Lower lobe of right lung (tissue), 2 donors: ENCODE measurements at places on chromosomes 1 and 21. TPM values are rescaled to one million over a fixed set of nuclear protein-coding genes. Genes with fewer than 3 reads are reported as not detected.

NFASC gene
- total RNA-seq = 12.2 TPM

TMCC2 gene
- total RNA-seq = 3.0 TPM

CLCA1 gene
- not detected for total RNA-seq

SPRR2G gene
- total RNA-seq = not detected

TMEM35B gene
- total RNA-seq = 47.8 TPM

RAP1GAP gene
- total RNA-seq = 33.7 TPM

TRNAU1AP gene
- 26.3 TPM for total RNA-seq

CDK18 gene
- 36.6 TPM for total RNA-seq

CELA2A gene
- total RNA-seq = not detected

PLEKHN1 gene
- total RNA-seq = 1.2 TPM

DNA sequence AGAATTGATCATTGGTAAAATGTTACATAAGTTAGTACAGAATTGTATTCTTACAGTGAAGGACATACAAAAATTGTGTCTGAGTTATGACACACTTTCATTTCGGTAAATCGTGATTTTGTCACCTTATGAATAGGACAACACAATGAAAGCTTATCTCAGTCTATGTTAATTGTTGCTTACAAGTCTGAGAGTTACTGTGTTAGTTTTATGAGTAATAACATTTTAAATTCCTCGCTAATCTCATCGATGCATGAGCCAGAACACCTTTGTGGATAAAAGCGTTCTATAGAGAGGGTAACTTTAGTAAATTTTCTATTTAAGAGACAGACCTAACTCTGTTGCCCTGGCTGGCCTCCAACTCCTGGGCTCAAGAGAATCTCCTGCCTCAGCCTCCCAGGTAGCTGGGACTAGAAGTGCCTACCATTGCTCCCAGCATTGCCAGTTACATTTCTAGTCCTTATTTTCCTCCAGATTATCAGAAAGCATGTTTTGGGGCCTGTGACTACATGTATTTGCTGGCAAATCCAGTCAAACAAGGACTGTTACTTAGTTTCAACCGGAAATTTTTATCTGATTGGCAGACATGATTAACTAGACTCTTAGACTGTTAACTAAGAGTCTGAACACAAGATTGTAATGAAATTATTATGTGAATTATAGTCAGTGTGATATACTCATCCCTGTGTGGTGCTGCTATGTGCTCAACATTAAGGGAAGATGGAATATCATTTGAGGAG, 3.0 kb downstream of the PRRC2C start:
- H3K4me1 ChIP-seq = peaks cover 45% of the 10 kb centered on the region
- H3K27me3 ChIP-seq = no peaks in the 10 kb centered on the region
- no peak overlapping the region for H3K4me3 ChIP-seq
- no peak for DNase-seq
- H3K27ac ChIP-seq = no peak overlapping the region
- peaks cover 4% of the 10 kb centered on the region for H3K36me3 ChIP-seq

DNA sequence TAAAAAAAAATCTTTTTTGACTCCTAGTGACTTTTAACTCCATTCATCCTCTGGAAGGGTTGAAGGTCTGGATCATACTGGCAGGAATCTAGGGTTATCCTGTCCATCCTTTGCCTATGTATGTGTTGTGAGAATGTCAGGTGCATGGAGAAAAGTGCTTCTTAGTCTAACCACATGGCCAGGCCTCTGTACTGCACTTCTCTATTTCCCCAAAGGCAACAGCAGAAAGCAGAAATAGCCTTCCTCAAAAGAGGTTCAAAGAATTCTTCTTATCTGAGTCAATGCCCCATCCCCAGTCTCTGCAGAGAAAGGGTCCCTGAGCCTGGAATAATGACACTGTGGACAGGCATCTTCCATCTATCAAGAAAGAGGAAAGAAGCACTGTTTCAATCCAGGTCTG, 85.7 kb upstream of the CD34 start:
- no peak for DNase-seq
- no peaks in the 10 kb centered on the region for H3K4me1 ChIP-seq
- H3K36me3 ChIP-seq = no peaks in the 10 kb centered on the region
- H3K4me3 ChIP-seq = no peak overlapping the region
- H3K27ac ChIP-seq = no peak overlapping the region
- H3K27me3 ChIP-seq = no peaks in the 10 kb centered on the region

- peak; percentile 91 for DNase-seq
- H3K4me1 ChIP-seq = peaks cover 7% of the 10 kb centered on the region
- no peak overlapping the region for H3K4me3 ChIP-seq
- no peak overlapping the region for H3K27ac ChIP-seq
- H3K27me3 ChIP-seq = no peaks in the 10 kb centered on the region
- H3K36me3 ChIP-seq = no peaks in the 10 kb centered on the region
These were observed 8.6 kb upstream of the ATP5PO start for GRCh38 chr21:33924079-33924765.

DNA sequence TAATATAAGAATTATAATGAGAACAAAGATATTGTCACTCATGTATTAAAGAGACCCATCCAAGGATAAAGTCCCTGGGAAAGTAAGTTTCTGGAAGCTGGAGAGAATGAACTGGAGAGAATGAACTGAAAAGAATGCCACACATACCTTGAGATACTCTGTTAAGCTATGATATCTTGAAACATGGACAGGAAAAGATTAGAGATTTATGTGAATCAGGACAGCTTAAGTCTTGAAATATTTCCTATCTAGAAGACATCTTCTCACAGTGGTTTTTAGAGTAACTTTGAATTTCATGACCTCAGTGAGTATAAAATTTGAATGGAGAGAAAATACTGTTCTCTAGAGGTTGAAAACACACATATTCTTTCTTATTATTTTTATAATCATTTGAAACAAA, 201.3 kb upstream of the HMCN1 start:
- DNase-seq = no peak
- no peaks in the 10 kb centered on the region for H3K36me3 ChIP-seq
- H3K4me1 ChIP-seq = no peaks in the 10 kb centered on the region
- no peak overlapping the region for H3K27ac ChIP-seq
- no peak overlapping the region for H3K4me3 ChIP-seq

GRCh38 chr1:35264035-35264434, 4.5 kb upstream of the ZMYM4 start:
- no peak for DNase-seq
- H3K27ac ChIP-seq = no peak overlapping the region
- H3K4me1 ChIP-seq = peaks cover 11% of the 10 kb centered on the region

GRCh38 chr1:205976708-205977401, 26.3 kb downstream of the RAB7B start:
- H3K27me3 ChIP-seq = no peaks in the 10 kb centered on the region
- no peaks in the 10 kb centered on the region for H3K36me3 ChIP-seq
- no peak overlapping the region for H3K27ac ChIP-seq
- H3K4me3 ChIP-seq = no peak overlapping the region
- peaks cover 6% of the 10 kb centered on the region for H3K4me1 ChIP-seq
- no peak for DNase-seq

DNA sequence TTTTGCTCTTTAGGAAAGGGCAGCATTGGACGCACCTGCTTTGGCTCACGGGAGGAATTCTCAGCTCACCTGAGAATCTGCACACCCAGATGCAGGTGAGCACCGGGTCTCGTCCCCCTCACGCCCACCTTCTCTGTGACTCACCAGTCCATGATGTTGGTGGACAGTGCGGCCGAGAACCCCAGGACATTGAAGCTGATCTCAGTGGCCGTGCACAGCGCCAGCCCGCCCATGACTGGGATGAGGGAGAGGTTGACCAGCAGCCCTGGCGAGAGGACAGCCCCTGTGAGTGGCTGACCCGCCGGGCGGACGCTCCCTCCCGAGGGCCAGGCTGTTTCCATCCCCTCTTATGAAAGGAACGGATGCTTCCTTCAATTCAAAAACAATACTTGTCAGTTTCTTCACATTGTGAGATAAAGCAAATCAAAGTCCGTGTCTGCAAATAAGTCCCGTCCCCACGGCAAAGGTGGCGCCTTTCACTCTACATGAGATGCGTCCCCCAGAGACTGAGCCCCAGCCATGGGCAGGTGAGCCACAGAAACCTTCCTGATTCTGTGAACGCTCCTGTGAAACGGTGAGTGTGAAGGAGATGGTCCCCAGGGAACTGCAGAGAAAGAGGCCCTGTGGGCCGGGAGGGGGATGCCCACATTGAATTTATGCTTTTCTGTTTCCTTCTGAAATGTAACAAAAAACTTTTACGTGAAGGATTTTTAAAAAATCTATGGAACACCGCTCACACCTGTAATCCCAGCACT, 12.7 kb upstream of the CDK11B start:
- H3K27me3 ChIP-seq = no peaks in the 10 kb centered on the region
- H3K4me1 ChIP-seq = no peaks in the 10 kb centered on the region
- H3K36me3 ChIP-seq = peaks cover 51% of the 10 kb centered on the region
- DNase-seq = peak; percentile 41
- H3K27ac ChIP-seq = no peak overlapping the region

- DNase-seq = peak; percentile 39
- H3K4me1 ChIP-seq = no peaks in the 10 kb centered on the region
These were observed 28.0 kb downstream of the COL6A2 start for GRCh38 chr21:46125846-46126301.

GRCh38 chr1:184222652-184223052, 164.2 kb upstream of the C1orf21 start:
- H3K4me1 ChIP-seq = no peaks in the 10 kb centered on the region
- H3K36me3 ChIP-seq = no peaks in the 10 kb centered on the region
- no peak overlapping the region for H3K27ac ChIP-seq

DNA sequence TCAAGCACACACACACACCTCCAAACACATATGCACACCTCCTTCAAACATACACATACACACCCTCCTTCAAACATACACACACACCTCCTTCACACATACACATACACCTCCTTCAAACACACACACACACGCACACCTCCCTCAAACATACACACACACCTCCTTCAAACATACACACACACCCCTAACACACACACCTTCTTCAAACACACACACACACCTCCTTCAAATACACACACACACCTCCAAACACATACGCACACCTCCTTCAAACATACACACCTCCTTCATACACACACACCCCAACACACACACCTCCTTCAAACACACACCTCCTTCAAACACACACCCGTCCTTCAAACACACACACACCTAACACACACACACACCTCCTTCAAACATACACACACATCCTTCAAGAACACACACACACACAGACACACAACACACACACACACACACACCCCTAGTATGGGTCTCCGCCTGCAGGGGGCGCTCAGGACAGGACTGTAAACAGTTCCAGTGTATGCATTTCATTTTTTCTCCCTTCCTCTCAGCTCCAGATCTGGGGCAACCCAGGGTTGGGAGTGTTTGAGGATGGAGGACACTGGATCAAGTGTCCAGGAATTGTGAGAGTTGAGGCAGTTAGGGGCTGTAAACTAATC, 12.1 kb downstream of the LGR6 start:
- no peaks in the 10 kb centered on the region for H3K36me3 ChIP-seq
- H3K27ac ChIP-seq = no peak overlapping the region
- no peak for DNase-seq
- no peaks in the 10 kb centered on the region for H3K27me3 ChIP-seq

DNA sequence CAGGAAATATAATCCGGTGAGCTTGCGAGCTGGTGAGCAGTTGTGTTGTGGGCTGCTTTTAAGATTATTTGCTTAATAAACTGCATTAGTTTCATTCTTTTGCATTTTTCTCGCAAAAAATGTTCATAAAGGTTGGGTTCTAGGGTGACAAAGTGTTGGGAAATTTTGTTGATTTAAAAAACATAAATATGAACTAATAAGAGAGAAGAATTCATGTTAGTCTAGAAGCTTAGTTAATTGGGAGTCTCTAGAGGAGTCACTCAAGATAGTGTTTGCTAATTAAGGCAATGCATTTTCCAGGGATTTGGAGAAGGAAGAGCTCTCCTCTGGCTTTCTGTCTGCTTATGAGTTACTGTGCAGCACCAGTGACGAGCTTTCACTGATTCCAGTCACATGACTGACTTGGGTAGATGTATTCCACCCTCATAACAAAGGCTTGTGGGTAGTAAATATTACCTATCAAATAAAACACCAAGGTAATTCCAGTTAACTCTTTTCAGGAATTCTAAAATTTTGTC, 417.0 kb downstream of the PTBP2 start:
- no peak overlapping the region for H3K4me3 ChIP-seq
- peaks cover 11% of the 10 kb centered on the region for H3K4me1 ChIP-seq
- DNase-seq = no peak
- no peaks in the 10 kb centered on the region for H3K27me3 ChIP-seq

DNA sequence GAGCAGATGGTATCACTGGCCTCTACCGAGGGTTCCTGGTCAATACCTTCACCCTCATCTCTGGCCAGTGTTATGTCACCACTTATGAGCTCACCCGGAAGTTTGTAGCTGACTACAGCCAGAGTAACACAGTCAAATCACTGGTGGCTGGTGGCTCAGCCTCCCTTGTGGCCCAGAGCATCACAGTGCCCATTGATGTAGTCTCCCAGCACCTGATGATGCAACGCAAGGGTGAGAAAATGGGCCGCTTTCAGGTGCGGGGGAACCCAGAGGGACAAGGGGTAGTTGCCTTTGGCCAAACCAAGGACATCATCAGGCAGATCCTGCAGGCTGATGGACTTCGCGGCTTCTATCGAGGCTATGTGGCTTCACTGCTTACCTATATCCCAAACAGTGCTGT, 6.1 kb downstream of the SLC25A44 start:
- no peaks in the 10 kb centered on the region for H3K27me3 ChIP-seq
- H3K27ac ChIP-seq = no peak overlapping the region
- H3K36me3 ChIP-seq = peaks cover 61% of the 10 kb centered on the region
- H3K4me1 ChIP-seq = peaks cover 37% of the 10 kb centered on the region
- H3K4me3 ChIP-seq = no peak overlapping the region
- no peak for DNase-seq

GRCh38 chr1:27403931-27404330, 11.5 kb downstream of the GPR3 start:
- H3K4me3 ChIP-seq = no peak overlapping the region
- peak overlapping the region; percentile 76 for H3K27ac ChIP-seq
- H3K27me3 ChIP-seq = no peaks in the 10 kb centered on the region
- peaks cover 60% of the 10 kb centered on the region for H3K4me1 ChIP-seq

DNA sequence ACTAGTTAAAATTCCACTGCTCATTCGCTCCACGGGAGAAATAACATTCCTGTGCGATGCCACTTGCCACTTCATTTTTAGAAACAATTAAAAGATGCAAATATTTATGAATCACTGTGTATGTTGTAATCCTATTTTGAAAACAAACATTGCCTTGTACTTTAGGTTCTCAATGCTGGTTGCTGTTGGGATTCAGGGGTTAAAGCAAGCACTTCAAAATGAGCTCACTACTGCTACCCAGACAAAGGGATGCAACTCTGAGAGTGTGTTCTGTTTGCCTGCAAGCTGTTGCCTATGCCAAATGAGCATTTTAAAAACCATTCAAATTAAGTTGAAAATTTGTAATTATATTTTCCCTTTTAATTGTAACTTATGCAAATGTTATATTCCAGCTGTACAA, 87.5 kb downstream of the RWDD3 start:
- no peak for DNase-seq
- H3K27me3 ChIP-seq = peaks cover 4% of the 10 kb centered on the region
- no peak overlapping the region for H3K4me3 ChIP-seq
- H3K27ac ChIP-seq = no peak overlapping the region
